CD8-positive, alpha-beta memory T cell (primary cell): ENCODE measurements at places on chromosomes 6 and 20. TPM values are rescaled to one million over a fixed set of nuclear protein-coding genes. Genes with fewer than 3 reads are reported as not detected.

The EYA2 gene
- not detected for polyA plus RNA-seq

- no peak for DNase-seq
These were observed 54.2 kb downstream of the NCOA7 start for GRCh38 chr6:125844989-125845388.

- no peak for DNase-seq
These were observed 24.2 kb downstream of the MDGA1 start for GRCh38 chr6:37673436-37673835.

GRCh38 chr6:166382500-166382932 is 224 bp downstream of the MPC1 start:
- no peak for DNase-seq

DNA sequence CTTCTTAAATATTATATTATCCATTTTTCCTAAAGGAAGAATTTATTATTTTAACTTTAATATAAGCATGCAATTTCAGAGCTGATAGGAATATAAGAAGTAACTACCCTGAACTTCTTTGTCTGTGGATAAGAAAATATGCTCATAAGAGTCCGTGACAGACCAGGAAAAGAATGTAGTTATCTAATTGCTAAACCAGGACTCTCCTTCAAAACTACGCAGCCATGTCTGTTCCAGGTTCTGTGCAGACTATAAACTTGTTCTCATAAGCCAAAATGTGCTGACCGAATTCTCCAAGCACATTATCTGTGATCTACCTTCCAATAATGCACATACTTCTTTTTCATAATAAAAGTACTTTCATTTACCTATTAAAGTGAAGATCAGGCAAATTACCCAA is 116.5 kb downstream of the TRDN start:
- no peak for DNase-seq

- no peak for DNase-seq
These were observed 12.5 kb downstream of the TRIM26 start for GRCh38 chr6:30200551-30201281.

DNA sequence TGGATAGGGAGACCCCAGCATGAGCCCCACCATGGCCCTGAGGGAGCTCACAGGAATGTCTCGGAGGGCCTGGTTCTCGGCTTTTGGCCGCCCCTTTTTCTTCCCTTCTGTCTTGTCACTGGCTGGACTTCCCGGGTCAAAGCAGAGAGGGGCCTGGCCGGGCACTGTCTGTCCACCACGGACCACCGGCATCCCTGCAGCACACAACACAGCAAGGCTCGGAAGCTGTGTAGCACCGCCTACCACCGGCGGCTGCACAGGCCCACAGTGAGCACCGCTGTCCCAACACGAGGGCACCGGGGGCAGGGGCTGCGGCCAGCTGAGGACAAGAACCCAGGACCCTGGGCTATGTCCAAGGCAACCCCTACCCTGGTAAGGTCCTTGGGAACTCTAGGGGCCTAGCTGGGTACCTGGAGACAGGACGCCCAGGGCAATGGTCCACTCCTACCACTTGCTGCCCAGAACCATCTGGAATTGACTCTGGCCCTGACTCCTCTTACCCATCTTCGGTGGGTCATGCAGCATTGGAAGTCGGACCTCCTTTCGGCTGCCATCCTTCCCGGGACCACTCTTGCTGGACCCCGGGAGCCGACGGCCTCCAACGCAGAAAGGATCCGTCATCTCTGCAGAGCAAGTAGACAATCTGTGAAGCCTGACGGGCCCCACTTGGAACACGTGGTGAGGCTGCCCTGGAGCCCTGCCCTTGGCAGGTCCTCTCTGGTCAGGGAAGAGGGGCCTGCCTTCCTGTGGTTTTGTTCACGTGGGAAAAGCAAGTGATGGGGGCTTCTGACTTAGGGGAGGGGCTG is 2.2 kb downstream of the ZNF512B start:
- no peak for DNase-seq

DNA sequence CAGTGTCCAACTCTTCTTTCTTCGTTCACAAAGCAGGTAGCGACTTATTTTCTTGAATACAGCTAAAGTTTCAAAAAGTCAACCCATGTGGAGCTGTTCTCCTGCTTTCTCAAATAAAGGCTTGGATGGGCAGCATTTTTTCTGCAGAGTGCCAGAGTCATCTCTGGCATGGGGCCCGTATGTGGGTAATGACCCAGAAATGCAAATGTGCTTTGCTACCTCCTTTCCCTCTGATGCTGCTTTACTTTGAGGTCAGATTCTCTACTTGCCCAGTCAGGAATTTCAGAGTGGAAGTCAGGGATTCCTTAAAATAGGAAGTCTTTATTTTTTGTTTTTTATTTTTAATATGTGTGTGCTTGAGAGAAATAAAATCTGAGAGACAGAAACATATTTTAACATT is 4.9 kb downstream of the NKAIN2 start:
- DNase-seq = no peak

- DNase-seq = no peak
These were observed 13.9 kb downstream of the PI16 start for GRCh38 chr6:36968266-36968977.

- no peak for DNase-seq
These were observed 274.8 kb upstream of the RGS17 start for GRCh38 chr6:153405931-153406330.

DNA sequence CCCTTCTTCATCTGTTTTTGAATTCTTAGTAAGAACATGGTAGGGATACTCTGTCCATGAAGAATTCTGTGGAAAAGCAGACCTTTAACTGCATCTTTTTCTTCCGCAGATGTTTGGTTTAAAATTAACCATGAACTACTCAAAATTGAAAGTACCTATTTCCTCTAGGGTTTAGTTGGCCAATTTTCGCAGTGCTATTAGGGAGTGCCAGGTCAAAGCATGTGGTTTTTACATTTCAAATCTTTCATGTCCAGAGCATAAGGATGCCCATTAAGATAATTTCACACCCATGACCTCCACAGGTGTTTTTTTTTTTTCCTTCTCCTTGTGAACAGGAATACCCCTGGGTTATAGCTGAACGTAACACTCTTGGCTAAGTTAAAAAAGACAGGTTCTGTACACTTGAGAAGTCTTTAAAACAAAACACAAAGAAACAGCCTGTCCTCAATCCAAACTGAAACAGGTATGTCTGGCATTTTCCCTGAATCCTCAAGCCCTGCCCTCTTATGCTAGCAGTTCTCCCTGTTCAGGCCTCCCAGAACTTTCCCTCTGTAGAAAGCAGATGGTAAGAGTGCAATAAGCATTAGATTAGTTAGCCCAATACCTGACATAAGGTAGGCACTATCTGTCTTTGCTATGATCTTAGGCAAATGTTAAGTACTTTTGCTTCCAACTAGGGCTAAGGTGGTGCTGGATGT is 67.1 kb downstream of the ELOVL5 start:
- DNase-seq = no peak

GRCh38 chr6:100472674-100473073 is 8.0 kb upstream of the SIM1 start:
- DNase-seq = no peak

DNA sequence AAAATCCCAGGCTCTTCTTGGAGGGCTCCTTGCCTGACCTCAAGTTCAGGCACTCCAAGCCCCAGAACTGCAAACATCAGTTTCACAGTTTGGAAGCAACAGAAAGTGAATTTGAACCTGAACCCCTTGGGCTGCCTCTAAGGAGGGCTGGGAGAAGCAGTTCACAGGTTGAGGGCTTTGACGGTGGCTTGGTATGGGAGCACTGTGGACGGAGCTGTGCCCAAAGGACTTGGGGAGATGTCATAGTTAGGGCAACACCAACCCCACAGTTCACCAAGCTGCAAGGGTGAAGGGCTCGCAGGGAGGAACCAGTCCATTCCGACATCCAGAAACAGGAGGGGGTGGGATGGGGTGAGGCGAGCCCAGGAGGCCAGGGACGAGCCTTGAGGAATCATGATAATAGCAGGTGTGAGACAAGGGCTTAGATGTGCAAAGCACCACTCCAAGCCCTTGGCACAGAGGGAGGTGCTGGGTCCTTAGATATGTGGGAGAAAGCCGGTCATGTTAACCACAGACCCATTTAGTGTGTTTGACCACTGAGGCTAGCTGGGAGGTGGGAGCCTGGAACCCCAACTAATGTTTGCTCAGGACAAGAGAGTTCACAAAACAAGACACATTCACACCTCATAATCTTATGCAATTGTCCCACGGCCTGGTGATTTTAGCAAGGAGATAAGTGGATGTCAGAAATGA is 4.3 kb downstream of the CEBPB start:
- no peak for DNase-seq

GRCh38 chr6:109253366-109253765 is 128.9 kb downstream of the CD164 start:
- no peak for DNase-seq

DNA sequence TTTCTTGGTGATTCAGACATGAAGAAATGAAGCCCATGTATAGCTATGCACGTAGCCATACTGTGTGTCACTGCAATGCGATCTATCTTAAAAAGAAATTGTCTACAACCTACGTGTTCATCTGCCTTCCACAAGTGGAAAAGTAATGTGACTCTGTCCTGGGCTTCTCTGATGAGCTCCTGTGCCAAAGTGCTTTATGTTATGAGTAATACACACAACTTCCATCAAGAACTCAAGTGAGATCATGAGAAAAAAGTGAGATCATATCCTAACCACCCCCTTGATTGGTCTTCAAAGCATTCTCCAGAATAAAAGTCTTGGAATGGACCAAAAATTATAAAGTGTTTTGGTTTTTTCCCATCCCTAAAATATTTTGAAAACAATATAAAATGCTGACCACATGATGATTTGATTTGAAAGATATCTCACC is 114.3 kb downstream of the DST start:
- DNase-seq = no peak
